ENCODE measurements at places on chromosomes 16 and 17.

DNA sequence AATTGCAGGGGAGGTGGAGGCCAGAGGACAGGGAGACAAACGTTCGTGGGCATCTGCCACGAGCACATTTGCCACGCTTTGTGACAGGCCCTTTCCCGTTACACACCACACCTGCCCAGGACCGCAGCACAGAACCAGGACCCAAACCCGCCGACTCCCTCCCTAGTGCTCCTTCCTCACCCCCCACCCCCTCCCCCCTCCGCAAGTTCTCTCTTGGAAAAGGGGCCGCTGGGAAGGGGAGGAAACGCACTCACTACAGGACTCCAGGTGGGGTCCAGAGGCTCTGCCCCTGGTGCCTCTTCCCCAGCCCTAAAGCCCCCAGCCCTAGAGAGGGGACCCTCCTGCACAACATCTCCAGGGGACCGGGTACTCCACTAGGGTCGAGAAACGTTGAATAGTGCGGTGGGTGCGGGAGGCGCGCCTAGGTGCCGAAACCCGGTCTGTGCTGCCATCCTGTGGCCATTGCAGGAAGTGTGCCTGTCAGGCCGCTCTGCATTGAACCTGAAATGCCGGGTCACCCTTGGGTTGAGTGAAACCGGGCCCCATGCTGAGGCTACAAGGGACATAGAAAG, 21.9 kb upstream of the EIF1 start:
- DNase-seq, result peak; percentile 67

- no peak for DNase-seq
These were observed 88.6 kb downstream of the GNAO1 start for GRCh38 chr16:56279914-56280313.

DNA sequence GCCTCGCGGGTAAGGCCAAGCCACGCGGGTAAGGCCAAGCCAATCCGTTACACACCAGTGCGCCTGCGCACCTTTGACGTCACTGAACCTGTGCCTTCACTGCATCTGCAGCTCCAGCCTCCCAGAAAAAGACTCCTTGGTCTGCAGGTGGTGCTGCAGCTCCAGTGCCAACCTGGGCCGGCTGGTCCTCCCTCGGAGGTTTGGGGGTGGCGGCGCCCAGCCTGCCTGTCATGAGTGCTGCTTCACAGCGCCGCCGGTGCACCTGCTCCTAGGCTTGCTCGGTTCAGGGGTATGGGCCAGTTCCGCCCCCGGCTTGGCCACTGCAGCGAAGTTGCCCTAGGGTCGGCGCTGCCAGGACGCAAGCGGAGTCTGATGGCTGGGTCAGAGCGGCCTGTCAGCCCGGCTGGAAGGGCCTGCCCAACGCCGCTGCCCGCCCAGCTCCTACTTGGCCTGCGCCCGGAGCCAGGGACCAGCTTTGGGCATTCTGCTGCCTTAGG, 146.6 kb downstream of the USP22 start:
- no peak for DNase-seq

DNA sequence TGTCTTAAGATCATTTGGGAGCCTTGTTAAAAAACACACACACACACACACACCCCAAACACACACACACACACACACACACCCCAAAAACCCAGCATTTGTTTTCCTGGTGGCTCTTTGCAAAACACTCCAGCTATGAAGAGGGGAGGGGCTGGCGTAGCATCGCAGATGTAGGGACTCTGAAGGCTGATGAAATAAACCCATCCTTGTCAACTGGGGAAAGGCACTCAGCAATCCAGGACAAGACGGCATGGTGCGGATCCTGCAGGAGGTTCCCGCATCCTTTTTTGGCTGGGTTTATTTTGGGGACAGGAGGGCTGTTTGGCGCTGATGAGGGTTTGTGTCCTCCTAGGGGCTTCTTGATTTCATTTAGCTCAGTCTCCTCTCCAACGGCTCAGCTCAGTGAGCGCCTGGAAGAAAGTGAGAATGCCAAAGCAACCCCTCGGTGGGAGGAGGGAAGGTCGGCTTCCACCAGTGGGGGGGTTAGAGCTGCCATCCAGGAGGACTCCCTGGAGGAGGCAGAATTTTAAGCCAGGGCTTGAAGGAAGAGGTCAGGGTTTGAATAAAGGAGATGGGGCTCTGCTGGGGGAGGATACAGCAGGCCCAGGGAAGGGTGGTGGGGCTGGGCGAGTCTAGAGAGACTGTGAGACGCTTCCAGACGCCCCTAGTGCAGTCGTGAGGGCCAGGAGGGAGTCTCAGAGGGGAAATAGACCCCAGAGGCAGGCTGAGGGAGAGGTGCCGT, 12.4 kb upstream of the GSE1 start:
- no peak for DNase-seq

DNA sequence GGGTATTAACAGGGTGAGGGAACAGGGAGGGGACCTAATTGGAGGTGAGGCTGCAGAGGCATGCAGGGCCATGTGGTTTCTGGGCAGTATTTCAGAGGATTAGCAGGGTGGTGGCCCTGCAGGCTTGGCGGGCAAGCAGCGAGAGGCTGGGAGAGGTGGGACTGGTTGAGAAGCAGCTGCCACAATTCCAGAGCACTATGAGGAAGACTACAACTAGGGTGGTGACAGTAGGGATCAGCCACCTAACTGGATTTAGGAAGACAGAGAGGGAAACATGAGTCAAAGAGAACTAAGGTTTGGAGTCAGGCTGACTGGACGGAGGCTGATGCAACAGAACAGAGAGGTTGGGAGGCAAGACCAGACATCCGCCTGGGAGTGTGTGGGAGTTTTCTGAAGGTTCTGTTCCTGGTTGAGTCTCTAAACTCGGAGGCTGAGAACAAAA, 12.3 kb downstream of the ALOXE3 start:
- no peak for DNase-seq

DNA sequence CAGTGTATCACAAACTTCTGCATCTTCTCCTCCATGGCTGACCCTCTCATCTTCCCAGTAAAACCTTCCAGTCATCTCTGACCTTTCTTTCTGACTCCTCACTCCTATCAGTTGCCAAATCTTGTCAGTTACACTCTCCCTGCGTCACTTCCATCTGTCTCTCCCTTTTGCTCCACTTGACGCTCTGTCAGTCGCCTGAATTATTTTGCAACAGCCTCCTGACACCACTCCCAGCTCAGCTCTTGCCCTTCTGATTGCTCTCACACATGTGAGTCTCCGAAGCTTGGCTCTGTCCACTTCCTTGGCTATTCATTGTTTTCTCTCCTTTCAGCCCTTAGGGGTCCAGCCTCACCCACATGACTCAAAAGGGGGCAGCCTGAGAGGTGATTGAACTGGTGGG, 27.7 kb downstream of the DHRS7C start:
- DNase-seq, result no peak

- no peak for DNase-seq
These were observed 11.3 kb downstream of the SSTR2 start for GRCh38 chr17:73175962-73176565.

DNA sequence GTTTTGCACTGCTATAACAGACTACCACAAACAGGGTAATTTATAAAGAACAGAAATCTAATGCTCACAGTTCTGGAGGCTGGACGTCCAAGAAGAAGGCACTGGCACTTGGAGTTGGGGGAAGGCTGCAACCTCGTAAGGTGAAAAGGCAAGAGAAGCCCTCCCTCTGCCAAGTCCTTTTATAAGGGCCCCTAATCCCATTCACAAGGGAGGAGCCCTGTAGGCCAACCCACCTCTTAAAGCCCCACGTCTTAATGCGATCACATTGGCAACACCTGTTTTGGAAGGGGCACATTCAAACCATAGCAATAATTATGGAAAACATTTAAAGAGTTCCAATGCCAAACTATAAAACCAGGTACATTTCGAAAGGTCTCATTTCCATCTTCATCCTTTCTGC, 5.2 kb downstream of the PKD1L3 start:
- no peak for DNase-seq

GRCh38 chr17:57691939-57692338, 53.2 kb downstream of the CCDC182 start:
- no peak for DNase-seq

GRCh38 chr17:78895322-78895721, 7.7 kb downstream of the CEP295NL start:
- no peak for DNase-seq

DNA sequence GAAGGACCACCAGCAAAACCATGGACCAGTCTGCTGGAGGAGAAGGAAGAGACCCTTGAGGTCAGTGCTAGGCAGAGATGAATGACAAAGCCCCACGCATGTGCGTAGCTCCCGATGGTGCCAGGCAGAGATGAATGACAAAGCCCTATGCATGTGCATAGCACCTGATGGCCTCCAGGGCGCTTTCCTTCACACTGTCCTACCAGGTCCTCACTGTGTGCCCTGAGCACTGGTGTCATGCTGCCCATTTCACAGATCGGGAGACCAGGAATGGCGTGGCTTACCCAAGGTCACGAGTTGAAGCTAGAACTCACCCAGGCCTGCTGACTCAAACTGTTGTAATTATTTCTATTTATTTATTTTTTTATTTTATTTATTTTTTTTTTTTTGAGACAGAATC, 149.6 kb downstream of the KATNIP start:
- no peak for DNase-seq

DNA sequence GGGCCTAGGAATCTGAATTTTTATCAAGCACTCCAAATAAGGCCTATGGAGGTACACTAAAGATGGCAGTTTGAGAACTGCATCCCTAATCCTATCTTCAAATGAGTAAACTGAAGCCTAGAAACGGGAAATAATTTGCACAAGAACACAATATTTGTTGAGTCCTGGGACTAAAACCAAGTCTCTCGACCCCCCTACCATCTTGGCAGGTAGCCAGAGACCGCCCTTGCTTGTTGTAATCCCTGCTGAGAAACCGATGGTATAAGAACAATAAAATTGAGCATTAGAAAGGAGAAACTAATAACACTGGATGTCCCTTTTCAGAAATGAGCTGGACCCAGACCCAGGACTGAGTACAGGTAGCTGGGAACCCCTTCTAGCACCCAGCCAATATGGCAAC, 24.4 kb downstream of the ADAMTS18 start:
- no peak for DNase-seq

- no peak for DNase-seq
These were observed 681 bp downstream of the USP43 start for GRCh38 chr17:9645851-9646545.

DNA sequence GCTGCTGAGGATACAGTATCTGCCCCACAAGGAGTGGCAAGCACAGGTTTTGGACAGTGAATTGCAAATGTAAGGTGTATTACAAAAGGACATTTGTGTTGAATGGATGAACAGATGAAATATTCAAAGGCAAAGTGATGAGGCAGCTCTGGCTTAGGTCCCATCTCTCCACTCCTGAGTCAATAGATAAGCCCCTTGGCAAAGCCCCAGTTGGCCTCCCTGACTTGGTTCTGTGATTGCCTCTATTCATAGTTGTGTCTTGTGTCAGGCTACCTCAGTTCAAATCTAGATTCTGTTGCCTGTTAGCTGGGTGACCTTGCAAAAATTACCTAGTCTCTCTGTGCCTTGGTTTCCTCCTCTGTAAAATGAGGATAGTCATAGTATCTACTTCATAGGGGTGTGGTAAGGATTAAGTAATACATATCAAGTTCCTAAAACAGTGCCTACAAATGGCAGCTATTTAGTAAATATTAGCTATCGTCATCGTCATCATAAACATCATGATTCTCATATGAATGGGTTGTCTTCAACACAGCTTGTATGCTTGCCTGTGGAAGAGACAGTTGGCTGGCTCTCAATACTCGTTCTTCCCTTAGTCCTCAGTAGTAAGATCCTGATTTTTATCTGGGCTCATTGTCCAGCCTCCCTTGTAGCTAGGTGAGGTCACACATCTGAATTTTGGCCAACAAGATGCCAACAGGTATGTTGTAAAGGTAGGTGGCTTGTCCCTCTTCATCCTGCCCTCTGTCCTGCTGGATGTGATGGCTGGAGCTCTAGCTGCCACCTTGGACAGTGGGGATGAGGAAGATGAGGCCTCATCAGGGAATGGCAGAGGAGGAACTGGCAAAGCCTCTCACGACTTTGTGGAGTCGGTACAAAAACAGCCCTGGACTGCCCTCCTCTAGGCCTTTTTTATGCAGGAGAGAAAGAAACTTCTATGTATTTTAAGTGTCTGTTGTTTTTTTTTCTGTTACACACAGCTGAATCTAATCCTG, 2.1 kb upstream of the MFAP4 start:
- no peak for DNase-seq

GRCh38 chr16:83935858-83936255, 17.2 kb upstream of the OSGIN1 start:
- DNase-seq, result no peak

GRCh38 chr16:64234200-64234599, 887.7 kb downstream of the CDH11 start:
- no peak for DNase-seq

GRCh38 chr17:48510761-48511604, 19.8 kb downstream of the HOXB1 start:
- DNase-seq, result no peak

- DNase-seq, result no peak
These were observed 87.5 kb downstream of the RPTOR start for GRCh38 chr17:80632046-80632581.

- no peak for DNase-seq
These were observed 2.5 kb downstream of the DNAI2 start for GRCh38 chr17:74276541-74277009.

- no peak for DNase-seq
These were observed 32.1 kb downstream of the GINS2 start for GRCh38 chr16:85656351-85657266.

GRCh38 chr17:55845385-55845784, 94.5 kb downstream of the PCTP start:
- DNase-seq, result peak; percentile 23

GRCh38 chr16:27097800-27098230, 31.1 kb downstream of the C16orf82 start:
- DNase-seq, result no peak

GRCh38 chr16:50305441-50306061, 39.2 kb downstream of the ADCY7 start:
- no peak for DNase-seq

GRCh38 chr16:24863582-24864437, 18.0 kb downstream of the SLC5A11 start:
- no peak for DNase-seq

- DNase-seq, result no peak
These were observed 27.2 kb downstream of the HASPIN start for GRCh38 chr17:3750926-3751325.
